ENCODE measurements at places on chromosomes 4 and X. TPM values are rescaled to one million over a fixed set of nuclear protein-coding genes. Genes with fewer than 3 reads are reported as not detected.

- no peak for DNase-seq
Measured at GRCh38 chr4:147307896-147308674, 172.8 kb upstream of the EDNRA start.

- no peak for DNase-seq
Measured at GRCh38 chr4:3747581-3747904, 18.6 kb upstream of the ADRA2C start.

DNA sequence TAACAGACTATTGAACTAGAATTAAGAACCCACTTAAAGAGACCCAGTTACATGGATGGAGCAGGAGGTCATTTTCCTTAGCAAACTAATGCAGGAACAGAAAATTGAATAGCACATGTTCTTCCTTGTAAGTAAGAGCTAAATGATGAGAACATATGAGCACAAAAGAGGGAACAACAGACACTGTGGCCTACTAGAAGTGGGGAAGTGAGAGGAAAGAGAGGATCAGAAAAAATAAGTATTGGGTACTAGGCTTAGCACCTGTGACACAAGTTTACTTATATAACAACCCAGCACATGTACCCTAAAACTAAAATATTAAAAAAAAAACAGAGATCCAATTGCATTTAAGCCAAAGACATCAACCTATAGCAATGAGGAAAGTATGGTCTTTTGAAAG lies 26.2 kb downstream of the ARAP2 start:
- DNase-seq = no peak

- DNase-seq = no peak
Measured at GRCh38 chrX:150573702-150574101, 5.3 kb downstream of the MTM1 start.

FGF2 gene
- polyA plus RNA-seq = 10.7 TPM

JADE3 gene
- polyA plus RNA-seq = 27.5 TPM

- DNase-seq = no peak
Measured at GRCh38 chr4:92344216-92344615, 40.5 kb downstream of the GRID2 start.

- DNase-seq = no peak
Measured at GRCh38 chr4:23022032-23022431, 329.3 kb downstream of the GBA3 start.

All from right renal pelvis (tissue), 4 donors.